ENCODE measurements at places on chromosomes 7 and 10.

GRCh38 chr10:23319835-23320234, 24.8 kb downstream of the C10orf67 start:
- DNase-seq, result no peak

- no peak for DNase-seq
These were observed 690.2 kb downstream of the NRG3 start for GRCh38 chr10:82565197-82565575.

DNA sequence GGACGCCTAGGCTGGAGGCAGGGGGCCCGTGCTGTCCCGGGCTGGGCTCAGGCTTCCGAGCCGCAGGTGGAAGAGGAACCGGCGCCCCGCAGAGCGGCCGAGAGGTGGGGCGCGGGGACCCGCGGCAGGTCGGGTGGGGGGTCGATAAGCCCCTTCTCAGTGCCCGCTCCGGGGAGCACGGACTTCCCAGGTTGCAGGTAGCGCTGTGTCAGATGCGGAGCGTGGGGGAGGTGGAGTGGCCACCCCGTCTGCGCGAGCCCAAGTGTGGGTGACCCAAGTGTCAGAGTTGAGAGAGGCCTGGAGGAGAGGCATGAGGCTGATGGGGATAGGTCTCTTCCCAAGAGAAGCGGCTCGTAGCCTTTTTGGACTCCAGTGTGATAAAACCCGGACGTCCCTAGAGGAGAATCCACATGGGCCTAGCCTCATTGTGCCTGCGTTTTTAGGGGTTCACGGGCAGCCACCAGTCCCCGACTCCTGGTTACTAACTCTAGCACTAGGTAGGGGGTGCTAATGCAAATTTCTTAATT, 580 bp downstream of the EEPD1 start:
- peak; percentile 8 for DNase-seq

DNA sequence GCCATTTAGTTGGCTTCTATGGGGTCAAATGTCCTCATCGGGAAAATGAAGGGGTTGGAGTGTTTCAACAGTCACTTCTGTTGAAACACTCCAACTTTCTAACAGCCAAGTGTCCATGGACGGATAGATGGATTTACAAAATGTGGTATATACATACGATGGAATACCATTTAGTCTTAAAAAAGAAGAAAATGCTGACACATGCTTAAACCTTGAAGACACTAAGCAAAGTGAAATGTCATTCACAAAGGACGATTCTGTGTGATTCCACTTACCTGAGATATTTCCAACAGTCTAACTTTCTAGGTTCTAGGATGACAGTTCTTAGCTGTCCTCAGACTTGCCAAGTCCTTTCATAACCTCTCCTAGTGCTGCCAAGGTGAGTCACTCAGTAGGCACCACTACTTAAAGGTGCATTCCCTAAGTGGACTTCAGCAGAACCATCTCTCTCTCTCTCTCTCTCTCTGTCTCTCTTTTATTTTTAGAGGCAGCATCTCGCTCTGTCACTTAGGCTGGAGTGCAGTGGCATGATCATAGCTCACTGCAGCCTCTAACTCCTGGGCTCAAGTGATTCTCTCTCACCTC, 69.0 kb downstream of the DENND2A start:
- DNase-seq, result no peak

DNA sequence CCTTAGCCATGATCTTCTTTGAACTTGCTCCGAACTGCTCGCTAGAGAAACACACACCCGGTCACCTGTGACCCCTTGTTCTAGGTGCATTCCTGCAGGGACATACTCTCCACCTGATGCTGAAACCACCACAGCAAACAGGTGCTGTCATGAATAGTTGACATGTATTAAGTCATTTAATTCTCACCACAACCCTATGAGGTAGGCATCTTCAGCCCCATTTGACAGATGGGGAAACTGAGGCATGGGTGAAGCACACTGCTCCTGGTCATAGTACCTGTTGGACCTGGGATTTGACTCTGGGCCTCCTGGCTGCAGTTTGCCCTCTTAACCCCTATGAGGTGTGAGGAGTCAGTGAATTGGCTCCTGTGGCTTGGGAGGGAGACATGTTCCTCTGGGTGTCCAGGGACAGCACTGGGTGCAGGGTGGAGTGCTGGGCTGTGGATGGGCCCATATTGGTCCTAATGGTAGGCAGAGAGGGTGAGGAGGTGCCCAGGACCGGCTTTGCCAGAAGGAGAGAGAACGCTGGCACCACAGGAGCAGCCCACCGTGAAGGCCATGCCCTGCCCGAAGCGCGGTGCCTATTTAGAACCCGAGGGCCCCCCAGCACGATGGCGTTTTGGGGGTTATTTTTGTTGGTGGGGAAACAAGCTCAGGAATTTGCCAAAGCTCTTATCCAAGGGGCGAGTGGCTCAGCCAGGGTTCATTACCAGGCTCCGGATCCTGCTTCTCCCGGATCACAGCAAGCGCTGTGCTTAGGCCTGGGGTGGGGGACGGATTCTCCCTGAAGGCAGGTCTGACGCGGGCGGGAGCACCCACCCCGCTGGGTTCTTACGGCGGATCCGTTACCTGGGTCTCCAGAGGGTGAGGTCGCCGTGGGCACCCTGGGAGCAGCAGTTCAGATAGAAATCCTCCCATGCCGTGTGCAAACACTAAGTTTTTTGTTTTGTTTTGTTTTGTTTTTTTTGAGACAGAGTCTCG, 52.3 kb downstream of the GLRX3 start:
- DNase-seq, result no peak

GRCh38 chr7:25460433-25460832, 232.1 kb upstream of the NPVF start:
- no peak for DNase-seq

DNA sequence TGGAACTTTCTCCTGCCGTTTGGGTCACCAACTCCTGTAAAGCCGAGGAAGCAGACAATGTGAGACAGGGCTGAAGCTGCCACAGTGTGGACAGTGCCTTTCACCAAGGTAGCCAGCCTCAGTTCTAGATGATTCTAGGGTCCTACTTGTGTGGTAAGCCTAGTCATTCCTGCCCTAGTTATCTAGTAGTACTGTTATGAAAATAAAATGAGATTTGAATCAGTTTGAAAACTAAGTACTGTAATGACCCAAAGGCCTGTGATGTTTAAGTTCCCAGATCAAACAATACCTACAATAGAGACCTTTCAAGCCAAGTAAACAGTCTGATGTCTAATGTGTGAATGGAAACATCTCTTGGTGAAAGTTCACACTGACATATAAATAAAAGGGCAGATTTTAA, 37.1 kb downstream of the POLL start:
- DNase-seq, result no peak

DNA sequence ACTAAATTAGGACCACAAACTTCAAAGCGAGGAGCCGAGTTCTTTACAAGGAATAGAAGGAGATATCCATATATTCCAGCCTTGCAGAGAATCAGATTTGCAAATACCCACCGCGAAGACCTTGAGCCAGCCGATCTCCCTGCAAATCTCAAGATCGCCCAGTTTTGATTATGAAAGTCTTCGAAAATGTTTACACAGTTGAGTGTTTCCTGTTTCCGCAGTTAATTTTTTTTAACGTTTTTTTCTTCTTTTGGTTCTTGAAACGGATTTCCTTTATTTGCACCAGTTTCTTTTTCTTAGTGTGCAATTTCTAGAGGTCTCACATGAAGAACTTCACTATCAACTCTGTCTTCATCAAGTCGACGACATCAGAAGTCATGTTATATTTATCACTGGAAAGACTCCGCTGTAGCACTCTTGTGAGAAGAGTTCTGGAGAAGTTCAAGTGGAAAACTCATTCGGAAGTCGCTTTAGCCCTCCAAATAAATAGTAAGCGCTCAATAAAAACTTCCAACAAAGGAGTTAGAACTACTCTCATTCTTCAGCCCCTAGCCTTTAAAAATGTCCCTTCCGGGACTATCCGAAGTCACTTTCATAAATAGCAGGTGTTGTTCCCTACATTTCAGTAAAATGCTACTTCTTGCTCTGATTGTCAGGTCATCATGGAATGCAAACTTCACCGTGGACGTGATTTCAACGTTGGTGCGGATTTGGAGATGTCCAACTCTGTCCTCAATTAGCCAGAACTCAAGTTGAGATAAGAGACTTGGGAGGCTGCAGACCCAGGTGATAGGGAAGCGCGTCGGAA, 11.9 kb upstream of the SPAG6 start:
- no peak for DNase-seq

- DNase-seq, result no peak
These were observed 110.5 kb downstream of the ITGA8 start for GRCh38 chr10:15609246-15609645.

GRCh38 chr10:86795353-86795752, 38.9 kb downstream of the BMPR1A start:
- no peak for DNase-seq

DNA sequence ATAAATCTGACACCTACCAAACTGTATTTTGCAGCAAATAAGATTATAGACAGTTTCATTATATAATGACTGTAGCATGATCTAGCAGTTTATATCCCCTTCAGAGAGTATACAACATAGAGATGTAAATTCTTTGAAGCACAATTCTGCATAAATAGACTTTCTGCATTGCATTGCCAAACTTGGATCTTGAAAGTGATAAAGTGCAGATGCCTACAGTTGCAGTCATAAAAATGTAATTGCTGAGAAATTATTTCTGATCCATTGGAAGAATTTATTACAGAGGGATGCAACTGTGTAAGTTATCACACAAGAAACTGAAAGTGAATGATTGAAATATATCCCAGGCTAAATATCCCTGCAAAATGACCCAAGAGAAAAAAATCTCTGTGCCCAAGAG, 65.1 kb downstream of the CTNNA3 start:
- no peak for DNase-seq

GRCh38 chr10:115141254-115141653, 48.1 kb downstream of the ATRNL1 start:
- no peak for DNase-seq

- DNase-seq, result no peak
These were observed 39.4 kb downstream of the MMRN2 start for GRCh38 chr10:86918022-86918471.

DNA sequence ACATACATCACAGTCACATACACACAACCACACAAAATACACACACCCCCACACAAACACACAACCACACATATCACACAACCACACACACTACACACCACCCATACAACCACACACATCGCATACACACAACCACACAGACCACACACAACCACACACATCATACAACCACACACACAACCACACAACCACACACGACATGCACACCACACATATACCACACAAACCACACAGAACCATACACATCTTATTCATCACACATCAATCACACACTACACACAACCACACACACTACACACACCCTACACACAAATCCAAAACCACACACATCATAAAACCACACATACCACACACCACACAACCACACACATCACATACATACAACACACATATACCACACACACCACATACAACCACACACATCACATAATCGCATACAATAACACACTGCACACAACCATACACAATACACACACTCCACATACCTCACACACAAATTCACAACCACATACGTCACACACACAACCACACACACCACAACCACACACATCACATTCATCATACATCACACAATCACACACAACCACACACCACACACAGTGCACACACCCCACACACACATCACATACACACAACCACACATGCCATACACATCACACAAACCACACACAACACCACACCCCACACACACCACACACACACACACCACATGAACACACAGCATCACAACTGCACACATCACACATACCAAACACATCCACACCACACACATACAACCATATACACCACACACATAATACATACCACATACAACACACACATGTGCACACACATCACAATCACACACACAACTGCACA, 30.4 kb downstream of the GPRIN2 start:
- DNase-seq, result peak; percentile 1

- no peak for DNase-seq
These were observed 35.0 kb upstream of the DGKI start for GRCh38 chr7:137881607-137882260.

DNA sequence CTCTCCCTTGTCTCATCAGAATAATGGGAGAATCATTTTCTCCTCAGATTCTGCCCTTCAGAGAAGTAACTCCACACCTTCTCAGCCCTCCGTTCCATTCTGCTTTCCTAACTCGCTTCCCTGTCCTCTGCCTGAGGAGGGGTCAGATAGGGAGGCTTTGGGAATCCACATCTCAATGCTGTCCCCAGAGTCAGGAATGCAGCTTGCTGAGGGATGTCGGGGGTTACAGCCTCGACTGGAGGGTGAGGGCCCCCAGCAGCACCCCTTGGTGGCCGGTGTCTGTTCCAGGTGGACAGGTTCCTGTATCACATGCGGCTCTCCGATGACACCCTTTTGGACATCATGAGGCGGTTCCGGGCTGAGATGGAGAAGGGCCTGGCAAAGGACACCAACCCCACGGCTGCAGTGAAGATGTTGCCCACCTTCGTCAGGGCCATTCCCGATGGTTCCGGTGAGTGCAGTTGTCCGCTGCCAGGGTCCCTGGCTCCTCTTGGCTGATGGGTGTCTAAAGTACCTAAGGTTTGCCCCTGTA, 6.9 kb downstream of the HKDC1 start:
- no peak for DNase-seq

GRCh38 chr10:124321433-124322089, 97.2 kb downstream of the OAT start:
- no peak for DNase-seq

GRCh38 chr7:82594665-82595064, 151.1 kb upstream of the CACNA2D1 start:
- no peak for DNase-seq

DNA sequence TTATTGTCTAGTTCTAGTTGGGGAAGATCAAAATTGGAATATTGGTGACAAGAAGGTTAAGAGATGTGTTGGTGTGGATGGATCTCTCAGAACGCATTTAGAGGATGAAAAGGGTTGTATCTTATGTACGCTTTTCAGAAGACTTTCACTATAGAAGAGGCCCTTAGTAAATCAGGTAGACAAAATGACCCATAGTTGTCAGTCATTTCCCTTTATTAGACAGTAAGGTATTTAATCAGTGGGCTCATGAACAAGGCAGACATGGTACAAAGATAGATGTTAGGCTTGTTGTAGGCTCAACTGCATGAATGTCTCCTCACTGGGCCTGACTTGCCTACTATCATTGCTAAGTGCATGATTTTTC, 359.2 kb downstream of the PHF14 start:
- DNase-seq, result no peak

GRCh38 chr7:14717816-14718215, 184.7 kb downstream of the DGKB start:
- DNase-seq, result no peak

DNA sequence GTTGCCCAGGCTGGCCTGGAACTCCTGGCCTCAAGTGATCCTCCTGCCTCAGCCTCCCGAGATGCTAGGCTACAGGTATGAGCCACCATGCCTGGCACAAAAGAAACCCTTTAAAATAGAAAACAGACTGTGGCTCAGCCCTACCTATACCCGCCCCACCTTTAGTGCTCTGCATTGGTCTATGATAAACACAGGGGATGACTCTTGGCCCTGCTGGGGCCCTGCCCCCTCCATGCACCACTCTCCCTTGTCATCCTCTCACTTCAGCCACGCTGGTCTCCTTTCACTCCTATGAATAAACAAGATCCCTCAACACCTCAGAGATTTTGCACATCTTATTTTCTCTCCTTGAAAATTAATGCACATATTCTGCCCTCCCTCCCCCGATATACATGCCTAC, 251.4 kb upstream of the KLF14 start:
- DNase-seq, result peak; percentile 51

Data from stimulated activated CD4-positive, alpha-beta T cell treated with anti-CD3 and anti-CD28 coated beads, Interleukin-1b, Interleukin-23, amount 100 ng/mL, for 48 hours (primary cell).